ENCODE measurements at places on chromosomes 11 and 22.
A peak's percentile ranks its signal among the peaks of the same experiment; 100 is the strongest.

DNA sequence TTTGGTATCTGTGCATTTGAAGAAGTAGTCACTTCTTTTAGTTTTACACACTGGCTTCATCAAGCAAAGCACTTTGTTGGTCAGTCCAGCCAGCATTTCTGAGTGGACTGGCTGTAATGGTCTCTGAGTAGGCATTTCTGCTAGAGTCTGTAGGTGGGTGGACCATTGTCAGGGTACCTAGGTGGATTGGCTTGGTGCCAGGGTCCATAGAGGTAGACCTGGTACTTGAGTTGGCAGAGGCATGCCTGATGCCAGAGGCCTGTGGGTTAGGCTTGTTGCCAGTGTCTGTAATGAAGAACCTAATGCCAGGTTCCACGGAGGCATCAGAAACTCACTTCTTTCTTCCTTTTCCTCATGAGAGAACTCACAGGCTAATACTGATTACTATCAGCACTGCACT, 157.9 kb upstream of the C11orf87 start:
- DNase-seq: peak; percentile 55

DNA sequence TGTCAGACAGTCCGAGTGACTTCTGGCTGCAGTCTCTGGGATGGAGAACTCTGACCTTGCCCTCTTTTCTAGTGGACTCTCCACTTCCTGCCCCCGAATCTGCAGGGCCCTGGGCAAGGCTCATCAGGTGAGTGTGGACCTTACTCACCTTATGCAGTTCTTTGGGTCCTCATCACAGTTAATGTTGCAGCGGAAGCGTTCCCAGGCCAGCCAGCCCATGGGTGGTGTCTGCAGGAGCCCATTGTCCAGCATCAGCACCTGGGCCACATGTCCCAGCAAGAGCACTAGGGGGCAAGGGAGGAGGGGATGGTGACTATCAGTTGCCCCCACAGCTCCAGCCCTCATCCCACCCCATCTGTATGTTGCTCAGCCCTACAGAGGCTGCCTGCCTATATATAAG, 2.3 kb downstream of the NAGA start:
- DNase-seq: no peak

DNA sequence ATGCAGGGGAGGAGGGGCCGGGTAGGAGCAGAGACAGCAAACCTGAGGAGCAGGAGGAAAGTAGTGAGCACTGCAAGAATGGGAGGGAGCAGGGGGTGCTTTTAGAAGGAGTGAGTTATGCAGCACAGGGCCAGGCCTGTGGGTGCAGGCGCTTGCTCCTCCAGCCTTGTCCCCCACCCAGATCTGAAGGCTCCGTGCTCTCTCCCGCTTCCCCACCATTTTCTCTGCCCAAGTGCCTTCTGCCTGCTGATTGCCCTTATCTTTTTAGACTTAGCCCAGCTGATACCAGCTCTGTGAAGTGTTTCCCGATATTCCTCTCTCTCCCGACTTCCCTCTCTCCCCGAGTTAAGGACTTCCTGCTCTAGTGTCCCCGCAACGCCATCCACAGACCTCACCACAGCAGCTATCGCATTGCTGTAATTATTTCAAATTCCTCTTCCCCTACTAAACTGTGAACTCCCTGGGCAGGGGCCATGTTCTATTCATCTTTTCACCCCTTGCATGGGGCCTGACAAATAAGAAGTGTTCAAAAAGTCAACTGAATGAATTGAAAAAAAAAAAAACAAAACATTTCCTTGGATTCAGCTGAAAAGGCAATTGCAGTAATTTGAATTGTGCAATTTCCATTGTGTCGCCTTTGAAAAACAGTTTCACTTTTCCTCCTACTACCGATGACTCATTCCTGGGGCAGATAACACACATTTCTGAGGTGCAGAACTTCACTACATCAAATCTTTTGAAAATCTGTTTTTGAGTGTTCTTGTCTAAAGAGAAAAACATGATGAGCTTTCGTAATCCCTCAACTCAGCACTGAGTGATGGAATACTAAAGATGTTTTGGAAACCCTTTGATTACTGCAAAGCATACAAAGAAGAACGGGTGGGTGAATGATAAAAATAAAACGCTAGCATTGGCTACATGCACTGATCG, 69.7 kb upstream of the BMAL1 start:
- DNase-seq: peak; percentile 3

- DNase-seq: no peak
Observed at GRCh38 chr11:16317712-16318111, 38.6 kb downstream of the SOX6 start.

DNA sequence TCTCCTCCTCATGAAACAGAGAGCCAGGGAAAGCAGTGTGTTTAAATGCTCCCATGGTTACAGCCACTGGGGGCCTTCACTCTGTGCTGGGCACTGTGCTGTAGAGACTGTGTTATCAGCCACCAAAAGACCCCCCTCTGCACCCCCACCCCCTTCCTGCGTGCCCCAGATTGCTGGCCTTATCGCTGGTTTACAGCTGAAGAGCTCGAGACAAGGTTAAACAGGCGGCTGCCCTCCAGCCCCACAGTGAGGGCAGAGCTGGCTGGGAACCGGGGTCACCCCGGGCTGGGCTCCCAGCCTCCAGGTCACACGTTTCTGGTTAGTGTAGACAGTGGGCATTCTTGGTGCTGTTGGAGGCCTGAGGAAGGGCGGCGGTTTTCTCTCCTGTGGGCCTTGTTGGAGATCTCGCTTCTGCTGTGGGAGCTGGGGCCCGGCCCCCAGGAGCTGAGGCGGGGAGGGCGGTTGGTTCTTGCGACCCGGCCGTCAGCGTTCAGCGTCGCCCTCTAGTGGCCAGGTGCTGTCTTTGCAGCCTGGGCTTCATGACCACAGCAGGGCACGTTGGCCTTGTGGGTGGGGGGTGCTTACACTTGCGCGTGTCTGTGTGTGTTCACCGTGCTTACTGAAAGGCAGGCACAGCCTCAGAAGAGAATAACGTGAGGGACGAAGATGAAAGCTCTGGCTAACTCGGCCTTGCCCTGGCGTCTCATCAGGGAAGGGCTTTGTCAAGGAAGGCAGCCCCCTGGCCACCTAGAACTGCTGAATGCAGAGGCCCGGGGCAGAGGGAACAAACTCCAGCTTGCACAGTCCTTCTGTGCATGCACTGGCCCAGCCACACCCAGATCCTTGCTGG, 40.8 kb downstream of the TBC1D22A start:
- DNase-seq: peak; percentile 18

DNA sequence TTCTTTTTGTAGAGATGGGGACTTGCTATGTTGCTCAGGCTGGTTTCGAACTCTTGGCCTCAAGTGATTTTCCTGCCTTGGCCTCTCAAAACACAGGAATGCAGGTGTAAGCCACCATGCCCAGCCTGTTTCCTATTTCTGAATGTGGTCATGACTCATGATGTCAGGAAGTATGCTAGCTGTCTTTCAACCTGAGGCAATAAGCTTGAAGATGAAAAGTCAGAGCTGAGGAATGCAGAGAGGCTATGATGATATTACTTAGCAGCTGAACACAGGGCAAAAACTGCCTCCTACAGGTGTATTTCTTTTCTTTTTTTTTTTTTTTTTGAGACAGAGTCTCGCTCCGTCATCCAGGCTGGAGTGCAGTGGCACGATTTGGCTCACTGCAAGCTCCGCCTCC, 9.0 kb upstream of the NUCB2 start:
- no peak for DNase-seq

DNA sequence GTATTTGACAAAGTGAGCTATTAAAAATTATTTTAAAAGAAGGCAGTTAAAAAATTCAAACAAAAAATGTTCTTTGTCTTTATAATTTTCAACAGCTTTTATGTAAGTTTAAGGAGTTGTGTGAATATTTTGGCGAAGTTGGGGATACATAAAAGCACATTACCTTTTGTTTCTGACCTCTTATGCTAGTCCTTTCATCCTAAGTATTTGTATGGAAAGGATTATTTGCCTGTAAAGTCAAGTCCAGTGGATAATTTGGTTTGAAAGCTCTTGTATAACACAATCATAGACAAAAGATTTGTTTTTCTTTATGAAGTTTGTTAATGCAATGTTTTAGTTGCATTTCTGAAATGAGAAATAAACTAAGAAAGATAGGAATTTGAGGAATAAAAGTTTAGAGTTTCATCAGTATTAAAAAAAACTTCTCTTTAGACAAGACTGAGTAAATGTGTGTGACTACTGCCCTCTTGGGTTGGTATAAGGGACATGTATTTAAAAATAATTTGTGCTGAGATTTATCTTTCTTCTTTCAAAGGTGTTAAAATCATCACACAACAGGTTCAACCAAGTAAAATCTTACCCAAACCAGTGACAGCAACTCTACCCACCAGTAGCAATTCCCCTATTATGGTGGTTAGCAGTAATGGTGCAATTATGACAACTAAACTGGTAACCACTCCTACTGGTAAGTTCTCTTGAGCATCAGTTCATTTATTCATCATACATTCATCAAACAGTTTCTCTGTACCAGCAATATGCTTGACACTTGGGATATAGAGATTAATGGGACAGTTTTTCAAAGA, 68.2 kb downstream of the EMSY start:
- DNase-seq: no peak

DNA sequence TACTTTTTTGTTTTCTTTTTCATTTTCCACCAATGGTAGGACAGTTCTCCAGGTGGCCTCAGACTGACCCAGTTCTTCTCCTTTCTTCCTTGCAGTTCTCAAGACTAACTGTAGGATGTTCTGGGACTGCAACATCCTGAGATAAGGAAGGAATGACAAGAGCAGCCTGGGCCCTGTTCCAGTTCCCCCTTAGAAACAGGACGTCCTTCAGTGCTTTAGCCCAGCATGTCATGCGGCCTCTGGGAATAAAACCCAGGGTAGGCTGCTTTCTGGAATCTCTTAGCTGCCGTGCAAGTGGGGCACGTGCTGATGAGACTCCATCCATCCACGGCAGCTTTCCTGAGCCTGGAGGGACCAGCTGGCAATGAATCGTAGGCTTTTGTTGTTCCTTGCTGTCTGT, 24.0 kb upstream of the CADM1 start:
- DNase-seq: no peak

GRCh38 chr11:66465373-66466224, 1.1 kb upstream of the PELI3 start:
- no peak for DNase-seq

- no peak for DNase-seq
Observed at GRCh38 chr11:36360318-36360717, 64.2 kb downstream of the PRR5L start.

DNA sequence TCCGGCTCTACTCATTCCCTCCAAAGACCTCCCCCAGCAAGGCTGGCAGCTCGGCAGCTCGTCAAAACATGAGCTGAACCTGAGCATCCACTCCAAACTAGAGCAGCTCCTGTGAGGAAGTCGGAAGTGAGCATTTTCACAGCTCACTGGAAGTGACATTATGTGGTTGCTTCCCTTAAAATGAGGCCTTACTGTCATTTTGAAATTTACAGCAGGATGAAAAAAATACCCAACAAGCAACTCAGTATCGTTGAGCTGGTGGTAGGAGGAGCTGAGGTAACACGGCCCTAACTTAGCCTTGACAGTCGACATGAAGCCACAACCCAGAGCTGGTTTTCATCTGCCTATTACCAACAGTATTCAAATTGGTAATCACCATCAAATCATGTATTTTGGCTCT, 38.0 kb upstream of the ARFGAP3 start:
- no peak for DNase-seq

GRCh38 chr22:44332946-44333345, 20.2 kb upstream of the SHISAL1 start:
- DNase-seq: no peak

- no peak for DNase-seq
Observed at GRCh38 chr11:110787680-110788079, 75.4 kb upstream of the ARHGAP20 start.

- no peak for DNase-seq
Observed at GRCh38 chr22:50177537-50178470, 7.3 kb downstream of the PANX2 start.

GRCh38 chr11:81792416-81792815, 941.2 kb downstream of the FAM181B start:
- no peak for DNase-seq

DNA sequence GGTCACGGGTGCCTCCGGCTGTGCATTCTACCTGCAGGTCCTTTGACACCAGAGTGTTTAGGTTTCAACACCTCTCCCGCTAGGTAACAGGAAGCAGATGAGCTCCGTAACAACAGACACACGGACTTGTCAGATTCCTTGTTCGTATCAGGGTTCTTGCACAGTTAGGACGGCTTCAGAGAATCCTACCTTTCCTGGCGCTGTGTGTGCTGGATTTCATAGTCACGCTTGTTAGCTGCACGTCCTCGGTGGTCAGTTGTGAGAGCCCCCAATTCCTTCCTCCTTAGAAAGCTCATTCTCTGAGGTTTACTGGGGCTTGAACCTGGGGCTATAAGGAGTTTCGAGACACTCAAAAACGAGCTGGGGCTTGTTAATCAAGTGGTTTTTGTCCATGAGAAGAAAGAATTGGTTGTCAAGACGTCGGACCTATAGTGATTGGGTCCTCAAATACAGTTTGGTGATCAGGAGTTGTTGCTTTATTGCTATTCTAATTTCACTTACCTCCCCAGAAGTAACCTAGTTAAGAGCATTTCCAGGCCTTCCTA, 664 bp downstream of the DDB2 start:
- peak; percentile 56 for DNase-seq

- no peak for DNase-seq
Observed at GRCh38 chr11:2675540-2675939, 24.3 kb downstream of the KCNQ1OT1 start.

DNA sequence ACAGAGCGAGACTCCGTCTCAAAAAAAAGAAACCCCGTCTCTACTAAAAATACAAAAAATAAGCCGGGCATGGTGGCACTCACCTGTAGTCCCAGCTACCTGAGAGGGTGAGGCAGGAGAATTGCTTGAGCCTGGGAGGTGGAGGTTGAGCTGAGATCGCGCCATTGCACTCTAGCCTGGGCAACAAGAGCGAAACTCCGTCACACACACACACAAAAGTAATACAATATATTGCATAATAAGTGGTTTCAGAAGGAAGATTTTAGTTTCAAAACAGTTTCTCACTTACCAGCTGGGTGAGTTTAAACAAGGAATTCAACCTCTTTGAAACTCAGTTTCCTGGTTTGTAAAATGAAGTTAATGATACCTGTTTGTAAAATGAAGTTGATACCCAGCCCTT, 32.7 kb upstream of the HTR3A start:
- no peak for DNase-seq

GRCh38 chr11:120612513-120613263, 101.1 kb downstream of the GRIK4 start:
- no peak for DNase-seq

DNA sequence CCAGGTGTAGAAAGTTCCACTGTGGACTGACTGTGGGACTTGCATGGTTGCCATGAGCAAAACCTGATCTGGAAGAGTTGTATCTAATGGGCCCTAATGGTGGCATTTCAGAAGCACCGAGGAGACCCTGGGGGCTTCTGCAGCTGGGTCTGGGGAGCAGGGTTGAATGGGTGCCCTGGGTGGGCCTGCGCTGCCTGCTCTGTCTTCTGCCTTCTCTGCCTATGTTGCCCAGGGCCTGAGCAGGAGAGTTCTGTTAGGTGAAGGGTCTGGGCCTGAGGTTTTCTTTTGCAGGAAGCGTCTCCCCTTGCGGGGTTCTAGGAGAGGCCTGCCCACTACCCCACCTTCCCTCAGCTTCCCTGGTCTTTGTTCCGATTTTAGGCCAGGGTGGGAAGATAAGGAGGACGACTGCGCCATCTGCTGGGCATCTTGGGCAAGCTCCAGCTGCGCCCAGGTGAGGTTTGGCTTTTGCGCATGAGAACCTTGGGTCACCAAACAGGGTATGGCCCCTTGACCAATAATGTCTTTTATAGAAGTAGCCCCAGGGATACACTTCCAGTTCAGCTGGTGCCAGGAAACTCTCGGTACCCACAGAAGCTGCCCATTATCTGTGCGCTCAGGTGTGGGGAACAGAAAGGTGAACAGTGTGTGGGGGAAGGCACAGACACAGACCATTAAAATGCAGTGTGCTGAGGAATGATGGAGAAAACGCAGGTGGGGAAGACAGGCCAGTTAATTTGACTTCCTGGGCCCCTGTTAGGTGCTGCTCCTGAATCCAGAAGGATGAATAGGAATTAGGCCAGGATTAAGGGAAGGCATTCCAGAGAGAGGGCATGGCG, 23.2 kb downstream of the COMMD9 start:
- DNase-seq: peak; percentile 33

Measured in NCI-H748 treated with DMSO at 0.1 percent for 48 hours (cell line).